Activated T-helper 17 cell treated with anti-CD3 and anti-CD28 coated beads, Interleukin-2, amount 50 U/mL, for 72 hours (primary cell): ENCODE measurements at places on chromosomes 13 and 19.
A peak's percentile ranks its signal among the peaks of the same experiment; 100 is the strongest.

GRCh38 chr13:110450941-110451730 is 110.4 kb downstream of the RAB20 start:
- no peaks in the 10 kb centered on the region for H3K36me3 ChIP-seq
- no peak overlapping the region for H3K4me3 ChIP-seq
- no peak for ATAC-seq

GRCh38 chr13:110630566-110631119 is 15.3 kb downstream of the NAXD start:
- peaks cover 79% of the 10 kb centered on the region for H3K36me3 ChIP-seq
- ATAC-seq, result no peak
- H3K4me3 ChIP-seq, result no peak overlapping the region
- peak overlapping the region; percentile 33 for H3K27ac ChIP-seq

- H3K27me3 ChIP-seq, result no peaks in the 10 kb centered on the region
- H3K4me1 ChIP-seq, result peaks cover 15% of the 10 kb centered on the region
- no peak overlapping the region for H3K27ac ChIP-seq
These were observed 48.8 kb downstream of the IRS2 start for GRCh38 chr13:109737606-109738005.

- no peak for ATAC-seq
- H3K36me3 ChIP-seq, result no peaks in the 10 kb centered on the region
- H3K4me3 ChIP-seq, result no peak overlapping the region
- peaks cover 34% of the 10 kb centered on the region for H3K27me3 ChIP-seq
These were observed 35.2 kb downstream of the FAM216B start for GRCh38 chr13:42816538-42816937.

- no peak overlapping the region for H3K27ac ChIP-seq
- H3K36me3 ChIP-seq, result no peaks in the 10 kb centered on the region
- no peak for ATAC-seq
- H3K27me3 ChIP-seq, result peaks cover 12% of the 10 kb centered on the region
- H3K4me1 ChIP-seq, result peaks cover 27% of the 10 kb centered on the region
- H3K4me3 ChIP-seq, result no peak overlapping the region
These were observed 7.8 kb downstream of the GRIN2D start for GRCh38 chr19:48401287-48401686.

GRCh38 chr13:48731957-48732569 is 78.3 kb downstream of the CYSLTR2 start:
- peak overlapping the region; percentile 71 for H3K4me3 ChIP-seq
- no peaks in the 10 kb centered on the region for H3K36me3 ChIP-seq
- peaks cover 13% of the 10 kb centered on the region for H3K4me1 ChIP-seq
- peaks cover 3% of the 10 kb centered on the region for H3K27me3 ChIP-seq
- H3K27ac ChIP-seq, result peak overlapping the region; percentile 81

DNA sequence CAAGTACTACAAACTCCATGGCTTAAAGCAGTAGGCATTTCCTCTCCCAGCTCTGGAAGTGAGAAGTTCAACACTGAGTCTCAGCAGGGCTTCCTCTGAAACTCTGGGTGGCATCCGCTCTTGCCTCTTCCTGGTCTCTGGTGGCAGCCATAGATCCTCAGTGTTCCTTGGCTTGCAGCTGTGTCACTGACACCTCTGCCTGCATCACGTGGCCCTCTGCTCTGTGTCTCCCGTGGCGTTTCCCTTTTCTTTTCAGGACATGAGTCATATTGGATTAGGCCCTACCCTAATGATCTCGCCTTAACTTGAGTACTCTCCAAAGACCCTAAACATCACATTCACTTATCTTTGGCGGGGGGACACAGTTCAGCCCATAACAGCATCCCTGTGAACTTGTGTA is 466.7 kb downstream of the MYO16 start:
- H3K27ac ChIP-seq, result no peak overlapping the region
- no peaks in the 10 kb centered on the region for H3K4me1 ChIP-seq
- no peaks in the 10 kb centered on the region for H3K36me3 ChIP-seq
- peaks cover 8% of the 10 kb centered on the region for H3K27me3 ChIP-seq

DNA sequence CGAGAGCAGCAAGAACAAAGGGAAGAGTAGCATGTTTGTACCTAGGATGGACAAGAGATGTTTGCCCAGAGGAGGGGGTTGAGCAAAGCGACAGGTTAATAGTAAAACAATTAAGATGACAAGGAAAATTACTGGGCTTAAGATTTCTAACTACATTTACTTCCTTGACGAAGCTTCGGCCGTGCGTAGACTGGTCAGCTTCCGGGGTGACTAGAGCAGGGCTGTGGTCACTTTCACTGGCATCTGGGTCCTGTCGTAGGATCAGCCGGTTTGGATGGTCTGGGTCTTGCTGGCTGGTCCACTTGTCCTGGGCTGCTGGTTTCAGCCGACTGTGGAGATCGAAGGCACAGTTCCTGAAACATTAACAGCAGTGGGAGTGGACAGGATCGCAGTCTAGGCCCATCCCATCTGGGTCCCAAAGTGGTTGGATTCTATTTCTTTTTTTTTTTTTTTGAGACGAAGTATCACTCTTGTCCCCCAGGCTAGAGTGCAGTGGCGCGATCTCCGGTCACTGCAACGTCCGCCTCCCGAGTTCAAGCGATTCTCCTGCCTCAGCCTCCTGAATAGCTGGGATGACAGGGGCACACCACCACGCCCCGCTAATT is 5.0 kb upstream of the BSG start:
- H3K4me1 ChIP-seq, result peaks cover 6% of the 10 kb centered on the region
- H3K4me3 ChIP-seq, result no peak overlapping the region
- no peak for ATAC-seq
- H3K27me3 ChIP-seq, result no peaks in the 10 kb centered on the region
- peaks cover 6% of the 10 kb centered on the region for H3K36me3 ChIP-seq

- ATAC-seq, result no peak
- no peaks in the 10 kb centered on the region for H3K4me1 ChIP-seq
- no peaks in the 10 kb centered on the region for H3K36me3 ChIP-seq
- no peak overlapping the region for H3K27ac ChIP-seq
These were observed 978.3 kb downstream of the UQCRFS1 start for GRCh38 chr19:28234637-28235036.

DNA sequence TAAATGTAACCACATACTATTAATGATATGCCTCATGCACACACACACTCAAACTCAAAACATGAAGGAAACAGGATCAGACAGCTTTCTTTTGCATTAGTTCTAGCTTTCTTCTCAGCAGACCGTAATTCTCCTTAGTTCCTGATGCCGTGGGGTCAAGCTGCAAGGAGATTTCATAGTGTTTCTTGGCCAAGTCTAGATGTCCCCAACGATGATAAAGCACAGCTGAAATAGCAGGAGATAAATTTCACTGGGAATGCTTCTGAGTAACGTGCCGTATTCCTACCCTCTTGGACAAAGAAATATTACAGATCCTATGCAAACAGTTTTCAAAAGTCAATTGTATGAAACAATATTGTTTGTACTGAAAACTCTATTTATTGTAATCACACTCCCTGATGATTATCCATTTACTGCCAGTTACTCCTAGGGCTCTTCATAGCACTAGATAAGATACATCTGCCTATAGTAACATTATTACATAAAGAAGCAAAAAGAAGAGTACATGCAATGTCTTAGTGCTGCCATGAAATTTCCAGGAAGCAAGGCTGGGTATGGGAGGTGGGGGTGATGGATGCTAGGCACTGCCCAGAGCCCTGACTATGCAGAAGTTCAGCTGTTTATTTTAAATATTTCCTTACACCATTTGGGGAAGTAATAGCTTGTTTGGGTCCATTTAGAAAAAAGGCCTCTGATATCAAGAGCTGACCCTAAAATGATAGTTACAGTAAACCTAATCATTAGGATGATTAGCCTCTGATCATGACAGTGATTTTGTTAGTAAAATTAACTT is 16.5 kb upstream of the GGACT start:
- no peaks in the 10 kb centered on the region for H3K27me3 ChIP-seq
- ATAC-seq, result no peak
- no peak overlapping the region for H3K27ac ChIP-seq
- H3K36me3 ChIP-seq, result peaks cover 31% of the 10 kb centered on the region
- no peak overlapping the region for H3K4me3 ChIP-seq

DNA sequence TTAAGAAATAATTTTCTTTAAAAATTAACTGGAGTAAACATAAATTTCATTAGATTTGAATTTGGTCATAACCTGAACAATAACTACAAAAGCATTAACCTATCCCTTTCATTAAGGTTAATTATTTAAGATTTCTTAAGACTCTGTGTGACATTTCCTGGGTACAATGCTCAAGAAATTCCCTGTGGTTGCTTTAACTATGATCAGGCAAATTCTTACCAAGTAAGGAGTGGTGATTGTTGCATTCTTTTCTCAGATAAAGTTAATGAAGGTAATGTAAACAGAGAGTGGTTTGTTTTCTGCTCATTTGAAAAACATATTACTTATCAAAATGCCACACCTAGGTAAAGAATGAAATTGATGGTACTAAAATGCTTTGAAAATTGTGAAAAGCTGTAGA is 114.8 kb upstream of the MIR17HG start:
- no peak overlapping the region for H3K27ac ChIP-seq
- no peak for ATAC-seq
- no peak overlapping the region for H3K4me3 ChIP-seq
- no peaks in the 10 kb centered on the region for H3K4me1 ChIP-seq

DNA sequence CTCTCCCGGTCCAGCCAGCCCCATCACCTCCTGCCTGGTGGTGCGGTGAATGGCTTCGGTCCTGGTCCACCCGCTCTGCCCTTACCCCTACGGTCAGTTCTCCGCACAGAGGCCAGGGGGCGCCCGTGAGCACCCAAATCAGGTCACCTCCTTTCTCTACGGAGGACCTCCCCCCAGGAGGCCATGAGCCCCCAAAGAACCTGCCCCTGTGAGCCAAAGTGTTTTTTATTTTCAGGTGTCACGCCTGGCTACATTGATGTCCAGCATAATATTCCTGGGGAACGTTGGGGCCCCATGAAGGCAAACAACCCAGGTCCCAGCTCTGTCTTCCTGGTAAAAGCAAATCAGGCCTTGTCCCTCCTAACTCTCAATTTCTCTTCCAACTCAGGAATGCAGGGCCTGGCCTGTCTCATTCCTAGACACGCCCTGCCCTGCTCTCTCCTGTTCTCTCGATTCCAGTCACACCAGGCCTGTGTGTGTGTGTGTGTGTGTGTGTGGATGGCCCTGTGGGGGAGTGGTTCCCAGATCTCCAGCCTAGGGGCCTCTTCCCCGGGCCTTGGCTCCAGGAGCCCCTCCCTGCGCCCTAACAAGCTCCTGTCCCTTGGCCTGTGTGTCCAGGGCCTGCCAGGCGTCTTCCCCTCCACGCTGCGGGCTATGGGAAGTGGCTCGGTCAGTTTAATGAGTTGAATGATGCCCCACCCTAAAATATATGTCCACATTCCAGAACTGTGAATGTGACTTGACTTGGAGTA is 9.7 kb upstream of the GIPC1 start:
- peak; percentile 83 for ATAC-seq
- peak overlapping the region; percentile 46 for H3K4me3 ChIP-seq
- peak overlapping the region; percentile 70 for H3K27ac ChIP-seq

GRCh38 chr19:12494260-12494860 is 9.7 kb upstream of the ZNF709 start:
- no peak for ATAC-seq
- H3K27me3 ChIP-seq, result no peaks in the 10 kb centered on the region
- peak overlapping the region; percentile 86 for H3K4me3 ChIP-seq
- peaks cover 4% of the 10 kb centered on the region for H3K4me1 ChIP-seq
